Trophoblast cell (in vitro differentiated cells and primary cell): ENCODE measurements at places on chromosomes 2 and 18.

DNA sequence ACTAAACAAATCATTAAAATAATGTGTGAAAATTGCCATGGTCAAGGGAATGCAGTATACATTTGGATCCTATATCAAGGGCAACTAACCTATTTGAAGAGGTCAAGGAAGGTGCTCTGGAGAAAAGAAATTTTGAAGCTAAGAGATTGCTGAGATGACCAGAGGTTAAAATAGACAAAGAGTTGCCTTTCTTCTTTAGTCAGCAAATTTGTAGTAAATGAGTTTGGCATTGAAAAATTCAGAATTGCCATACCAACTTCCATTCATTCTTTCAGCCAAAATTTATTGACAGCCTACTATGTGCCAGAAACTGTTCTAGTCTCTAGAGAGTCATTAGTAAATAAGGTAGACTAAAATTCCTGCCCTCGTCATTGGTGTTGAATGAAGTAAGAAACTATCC is 396.2 kb downstream of the BCL11A start:
- no peak for DNase-seq

GRCh38 chr2:841036-841435 is 109.6 kb upstream of the SNTG2 start:
- no peak for DNase-seq

- DNase-seq = no peak
These were observed 9.5 kb upstream of the SPTBN1 start for GRCh38 chr2:54446625-54447024.

- DNase-seq = no peak
These were observed 173.1 kb upstream of the RAB6C start for GRCh38 chr2:129806317-129806716.

DNA sequence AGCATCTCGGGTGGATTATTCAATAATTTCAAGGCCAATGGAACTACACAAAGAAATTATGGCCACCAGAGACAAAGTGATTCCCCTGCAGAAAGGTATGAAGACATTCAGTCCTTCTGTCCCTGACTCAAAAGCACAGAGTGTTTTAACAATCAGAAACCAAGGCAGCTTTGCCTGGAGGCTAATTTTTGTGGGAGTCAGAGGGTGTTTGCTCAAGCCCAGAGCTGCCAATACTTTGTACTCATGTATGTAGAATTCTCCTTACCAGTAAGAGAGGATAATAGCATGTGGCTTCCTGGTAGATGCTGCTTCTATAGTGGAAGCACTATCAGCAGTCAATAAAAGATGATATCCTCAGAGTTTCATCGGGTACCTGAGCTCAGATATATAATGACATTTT is 178.4 kb downstream of the KCNE4 start:
- peak; percentile 45 for DNase-seq

DNA sequence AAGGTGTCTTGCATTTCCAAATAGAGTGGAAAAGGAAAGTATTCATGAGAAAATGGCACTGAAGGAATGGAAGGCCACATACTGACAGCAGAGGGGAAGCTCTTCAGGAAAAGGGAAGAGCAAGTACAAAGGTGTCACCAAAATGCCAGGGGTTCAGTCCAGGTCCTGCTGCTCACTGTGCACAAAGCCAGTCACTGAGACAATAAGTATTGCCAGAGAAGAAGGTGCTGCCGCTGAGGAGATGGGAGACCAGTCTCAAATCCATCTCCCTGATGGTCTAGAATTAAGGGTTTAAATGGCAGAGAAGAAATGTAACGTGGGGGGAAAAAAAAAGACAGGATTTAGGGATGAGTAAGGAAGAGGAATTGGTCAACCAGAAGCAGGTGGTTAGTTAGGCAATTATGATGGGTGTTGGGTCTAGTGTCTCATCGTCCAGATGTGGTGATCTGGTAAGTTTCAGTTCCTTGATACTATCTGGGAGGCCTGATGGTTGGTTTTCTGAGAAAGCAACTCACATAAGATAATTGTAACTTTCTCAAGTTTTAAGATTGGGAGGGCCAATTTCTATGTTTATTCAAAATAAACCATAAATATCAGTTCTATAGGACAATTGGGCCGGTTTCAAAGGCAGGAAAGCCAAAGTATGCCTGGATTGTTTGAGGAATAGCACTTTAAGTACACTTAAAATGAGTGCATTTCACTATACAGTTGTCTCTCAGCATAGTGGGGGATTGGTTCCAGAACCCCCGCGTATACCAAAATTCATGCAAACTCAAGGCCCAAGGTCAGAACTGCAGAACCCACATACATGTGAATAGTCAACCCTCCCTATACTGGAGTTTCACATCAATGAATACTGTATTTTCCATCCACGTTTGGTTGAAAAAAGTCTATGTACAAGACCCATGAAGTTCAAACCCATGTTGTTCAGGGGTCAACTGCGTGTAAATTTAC is 109.1 kb upstream of the DNAJC10 start:
- no peak for DNase-seq

DNA sequence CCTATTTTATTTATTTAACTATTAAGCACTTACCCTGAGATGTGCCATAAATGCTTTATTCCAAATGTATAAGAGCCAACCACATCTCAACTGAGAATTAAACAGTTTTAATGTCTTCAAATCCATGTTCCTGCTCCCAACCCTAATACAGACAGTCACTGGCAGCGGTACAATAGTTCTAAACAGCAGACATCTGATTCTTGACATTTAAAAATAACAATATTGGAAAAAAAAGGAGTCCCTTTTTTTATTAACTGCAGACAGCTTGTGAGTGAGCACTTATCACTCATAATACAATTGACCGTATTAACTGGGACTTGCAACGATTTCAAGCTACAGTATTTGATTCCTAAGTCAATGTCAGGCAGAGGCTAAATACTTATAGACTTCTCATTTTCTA is 424.6 kb downstream of the TGIF1 start:
- no peak for DNase-seq

- no peak for DNase-seq
These were observed 3.5 kb upstream of the TUBB6 start for GRCh38 chr18:12304351-12305210.
